ENCODE measurements at places on chromosomes 2 and 18. TPM values are rescaled to one million over a fixed set of nuclear protein-coding genes. Genes with fewer than 3 reads are reported as not detected.

DNA sequence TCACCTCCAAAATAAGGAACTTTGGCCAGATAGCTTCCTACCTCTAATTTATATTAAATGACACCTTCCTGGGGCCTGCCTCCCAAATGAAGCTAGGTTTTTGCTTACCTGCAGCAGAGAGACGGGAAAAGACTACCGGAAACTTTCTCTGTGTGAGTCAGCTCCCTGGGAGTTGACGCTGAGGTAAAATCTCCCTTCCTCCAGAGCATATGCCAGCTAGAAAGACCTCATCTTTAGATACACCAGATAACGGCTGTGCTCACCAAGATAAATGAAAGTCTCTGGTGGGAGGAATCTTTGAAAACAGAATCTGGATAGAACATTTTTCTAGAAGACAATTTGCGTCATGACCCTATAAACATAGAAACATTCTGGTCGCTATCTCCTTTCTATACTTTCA lies 99.7 kb upstream of the RFX8 start:
- H3K27ac ChIP-seq: no peak overlapping the region
- H3K27me3 ChIP-seq: no peaks in the 10 kb centered on the region
- no peak for DNase-seq
- H3K4me3 ChIP-seq: no peak overlapping the region
- no peaks in the 10 kb centered on the region for H3K36me3 ChIP-seq

GRCh38 chr2:155145758-155146229 lies 447.3 kb downstream of the KCNJ3 start:
- H3K36me3 ChIP-seq: no peaks in the 10 kb centered on the region
- no peak for DNase-seq
- no peaks in the 10 kb centered on the region for H3K4me1 ChIP-seq
- H3K27me3 ChIP-seq: no peaks in the 10 kb centered on the region
- H3K27ac ChIP-seq: no peak overlapping the region

DNA sequence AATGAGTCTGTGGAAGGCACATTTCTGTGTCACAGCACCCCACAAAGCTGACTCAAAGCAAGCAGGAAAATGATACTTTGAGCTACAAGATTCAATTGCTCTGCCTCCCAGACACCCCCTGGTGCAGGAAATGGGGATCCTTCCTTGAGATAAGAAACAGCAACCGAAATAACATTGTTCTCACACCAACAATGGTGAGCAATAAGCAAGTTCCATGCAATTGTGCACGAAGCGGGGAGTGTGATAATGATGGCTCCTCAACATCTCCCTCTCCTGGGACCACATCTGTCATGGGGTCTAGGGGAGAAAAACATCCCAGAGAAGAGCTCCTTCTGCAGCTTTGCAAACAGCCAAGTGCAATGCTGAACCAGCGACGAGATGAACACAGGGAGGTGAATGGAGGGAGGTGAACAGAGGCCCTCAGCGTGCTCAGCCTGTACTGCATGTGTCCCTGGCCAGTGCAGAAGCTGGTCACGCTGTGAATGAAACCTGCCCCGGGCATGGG lies 67.7 kb downstream of the PDCL3 start:
- no peaks in the 10 kb centered on the region for H3K4me1 ChIP-seq
- no peak for DNase-seq
- no peak overlapping the region for H3K27ac ChIP-seq
- no peak overlapping the region for H3K4me3 ChIP-seq
- no peaks in the 10 kb centered on the region for H3K27me3 ChIP-seq

The MAPRE3 gene
- total RNA-seq: 75.9 TPM

The PLCL1 gene
- total RNA-seq: 4.9 TPM

The GPR45 gene
- total RNA-seq: not detected

The HJURP gene
- total RNA-seq: 14.3 TPM

Data from cardiac muscle cell (in vitro differentiated cells and primary cell).